ENCODE measurements at places on chromosomes 3 and 15.

GRCh38 chr3:15256861-15257341 lies 50.9 kb downstream of the CAPN7 start:
- DNase-seq = no peak

- no peak for DNase-seq
Measured at GRCh38 chr3:6516694-6517093, 344.2 kb upstream of the GRM7 start.

- no peak for DNase-seq
Measured at GRCh38 chr15:52511084-52511483, 17.6 kb downstream of the MYO5A start.

- DNase-seq = no peak
Measured at GRCh38 chr3:194028434-194029004, 107.4 kb upstream of the HES1 start.

GRCh38 chr3:188007897-188008296 lies 146.1 kb upstream of the LPP start:
- DNase-seq = no peak

DNA sequence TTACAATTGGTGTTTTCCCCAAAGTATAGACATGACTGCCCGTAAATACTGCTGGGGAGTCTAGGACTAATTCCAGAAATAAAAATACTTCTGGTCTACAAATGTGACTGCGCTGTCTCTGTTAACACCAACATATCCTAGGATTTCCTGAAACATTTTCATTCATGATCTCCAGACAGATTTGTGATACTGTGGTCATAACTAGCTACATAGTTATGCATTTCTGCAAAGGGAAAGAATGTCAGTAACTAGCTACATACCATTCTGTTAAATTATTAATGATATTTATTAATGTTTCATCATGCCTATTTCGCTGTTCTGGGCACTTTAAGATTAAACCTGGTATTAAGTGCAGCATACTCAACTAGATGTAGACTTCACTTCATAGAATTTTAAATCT lies 33.3 kb downstream of the SETD5 start:
- no peak for DNase-seq

DNA sequence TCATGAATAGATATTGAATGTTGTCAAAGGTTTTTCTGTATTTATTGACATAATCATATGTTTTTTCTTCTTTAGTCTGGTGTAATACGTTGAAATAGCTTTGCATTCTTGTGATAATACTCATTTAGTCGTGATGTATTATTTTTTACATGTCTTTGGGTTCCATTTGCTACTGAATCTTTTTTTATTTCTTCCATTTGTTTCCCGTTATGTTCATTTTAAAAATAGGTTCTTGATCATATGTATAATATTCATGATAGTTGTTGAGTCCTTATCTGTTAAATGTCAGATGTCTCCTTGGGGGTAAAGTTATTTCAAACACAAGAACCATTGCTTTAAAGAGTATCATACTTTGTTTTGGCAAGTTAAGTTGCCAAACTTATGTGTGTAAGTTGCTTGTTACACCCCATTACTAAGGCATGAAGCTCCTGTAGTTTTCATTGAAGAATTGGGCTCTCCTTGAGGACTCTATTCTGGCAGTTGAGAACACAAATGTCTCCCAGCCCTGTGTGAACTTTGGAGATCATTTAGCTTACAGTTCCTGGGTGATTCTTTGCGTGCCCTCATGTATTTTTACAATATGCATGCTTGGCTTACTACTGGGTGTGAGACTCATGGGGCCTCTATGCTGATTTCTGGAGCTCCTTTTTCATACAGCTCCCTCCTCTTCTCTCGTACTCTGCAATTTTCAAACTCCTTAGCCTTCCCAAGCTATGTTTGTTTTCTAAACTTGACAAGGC lies 8.3 kb downstream of the AKAP13 start:
- DNase-seq = no peak

DNA sequence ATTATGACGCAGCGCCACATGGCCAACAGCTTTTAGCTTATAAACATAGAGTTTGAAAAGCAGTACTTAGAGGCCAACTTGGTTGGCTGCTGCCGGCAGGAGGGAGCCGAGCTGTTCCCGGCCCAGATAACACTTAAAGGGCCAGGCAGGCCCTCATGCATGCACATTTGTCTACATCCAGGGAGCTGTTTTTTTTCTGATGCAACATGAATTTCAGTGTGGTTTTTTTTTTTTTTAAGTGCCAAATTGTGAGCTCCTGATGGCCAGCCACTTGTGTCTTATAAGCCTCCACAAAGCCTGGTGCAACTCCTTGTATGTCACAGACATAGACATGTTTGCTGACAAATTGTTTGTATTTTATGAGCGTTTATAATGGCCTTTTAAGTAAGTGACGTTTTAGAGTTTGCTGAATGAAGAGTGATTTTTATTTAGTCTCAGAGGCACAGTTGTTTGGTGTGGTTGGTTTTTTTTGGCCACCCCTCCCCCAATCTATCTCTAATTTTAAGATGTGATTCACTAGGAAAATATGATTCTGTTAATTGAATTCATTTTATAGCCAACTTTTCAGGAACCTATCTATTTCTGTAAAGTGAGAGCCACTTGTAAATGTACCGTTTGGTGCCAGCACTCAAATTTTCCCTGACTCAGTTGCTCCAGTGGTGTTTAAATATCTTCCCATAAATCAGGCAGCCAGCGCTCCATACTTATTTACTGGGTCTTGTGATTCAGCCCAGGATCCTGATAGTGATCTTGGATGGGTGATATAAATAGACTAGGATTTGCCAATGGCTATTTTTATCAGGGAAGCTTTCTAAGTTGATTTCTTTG lies 134.3 kb downstream of the VGLL4 start:
- DNase-seq = no peak

Data from GM12878 (cell line).